Activated naive CD8-positive, alpha-beta T cell treated with anti-CD3 and anti-CD28 coated beads, Interleukin-2, amount 10 ng/mL, durations not matched to agents 7 days and 5 days (primary cell): ENCODE measurements at places on chromosomes 2 and 18. TPM values are rescaled to one million over a fixed set of nuclear protein-coding genes. Genes with fewer than 3 reads are reported as not detected.

DNA sequence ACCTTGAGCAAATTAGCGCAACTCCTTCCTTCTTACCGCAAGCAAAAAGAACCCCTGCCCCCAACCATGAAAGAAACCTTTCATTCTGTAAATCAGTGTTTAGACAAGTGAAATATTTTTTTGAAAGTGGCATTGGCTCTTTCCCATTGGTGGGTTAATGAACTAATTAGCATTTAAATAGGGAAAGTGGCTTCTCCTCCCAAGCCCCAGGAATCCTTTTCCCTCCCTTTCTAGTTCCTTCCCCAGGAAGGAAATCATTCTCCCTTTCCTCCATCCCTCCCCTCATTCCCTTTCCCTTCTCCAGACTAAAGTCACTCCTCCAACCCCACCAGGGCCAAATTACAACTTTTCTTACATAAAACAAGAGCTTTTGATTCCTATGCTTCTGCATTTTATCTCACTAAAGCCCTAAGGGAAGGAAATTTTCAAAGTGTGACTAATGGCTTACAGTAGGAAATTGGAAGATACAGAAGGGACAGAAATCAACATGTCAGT, 22.9 kb upstream of the TYMS start:
- no peak for DNase-seq

COL3A1 gene
- not detected for total RNA-seq

GRCh38 chr2:79432731-79433146, 80.1 kb upstream of the CTNNA2 start:
- DNase-seq = no peak

DNA sequence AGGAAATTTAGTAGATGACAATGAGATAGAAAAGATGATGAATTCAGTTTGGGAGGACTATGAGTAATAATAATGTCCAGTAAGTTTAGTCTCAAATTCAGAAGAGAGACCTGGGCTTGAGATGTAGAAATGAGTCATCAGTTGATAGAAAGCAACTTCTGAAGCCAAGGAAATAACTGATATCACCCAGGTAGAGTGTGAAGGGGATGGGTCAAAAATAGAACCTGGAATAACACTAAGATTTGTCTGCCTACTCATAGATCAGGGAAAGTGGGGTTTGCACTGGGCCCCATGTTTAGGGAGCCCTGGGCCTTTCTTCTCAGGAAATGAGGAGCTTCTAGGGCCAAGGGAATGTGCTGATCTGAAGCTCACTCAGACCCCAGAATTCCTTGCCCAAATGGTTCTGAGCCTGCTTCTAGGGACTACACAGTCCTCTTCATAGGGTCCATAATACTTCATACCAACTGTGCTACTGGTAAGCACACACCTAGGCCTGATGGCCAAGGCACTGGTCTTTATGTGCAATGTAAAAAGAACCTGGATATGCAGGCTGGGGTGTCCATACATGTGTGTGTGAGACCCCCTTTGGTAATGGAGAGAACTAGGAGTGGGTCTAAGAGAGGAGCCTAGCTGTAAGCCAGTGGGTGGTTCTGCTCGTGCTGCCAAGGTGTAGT, 141.2 kb downstream of the IKZF2 start:
- DNase-seq = no peak

- no peak for DNase-seq
Measured at GRCh38 chr18:55405893-55406406, 182.0 kb downstream of the TCF4 start.

DNA sequence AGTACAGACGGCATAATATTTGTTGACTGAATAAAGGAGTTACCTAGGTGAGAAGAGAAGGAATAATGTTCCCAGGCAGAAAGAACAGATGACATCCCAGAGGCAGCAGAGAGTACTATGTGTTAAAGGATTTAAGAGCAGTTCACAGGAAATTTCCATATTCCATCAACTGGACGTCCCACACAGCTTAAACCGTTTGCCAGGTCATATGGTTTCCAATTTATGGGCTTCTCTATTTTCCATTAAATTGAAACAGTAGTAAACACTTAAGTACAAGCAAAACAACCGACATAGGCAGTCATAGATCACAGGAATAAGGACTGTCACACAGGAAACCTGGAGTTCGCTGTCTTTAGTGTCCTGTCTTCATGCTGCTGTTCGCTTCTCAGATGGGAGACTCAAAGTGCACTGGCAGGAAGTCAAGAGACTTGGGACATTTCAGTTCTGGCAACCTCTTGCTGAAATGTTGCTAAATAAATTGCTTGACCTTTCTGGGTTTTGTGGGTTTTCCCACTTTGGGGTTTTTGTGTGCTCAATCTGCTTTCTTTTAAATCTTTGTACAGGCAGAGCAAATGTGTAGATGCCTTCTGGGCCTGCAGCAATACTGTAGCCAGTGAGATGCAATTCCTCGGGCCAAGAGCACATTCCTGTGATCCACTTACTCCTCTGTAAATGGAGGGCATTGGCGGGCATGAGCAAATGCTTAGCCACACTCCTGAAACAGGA, 5.8 kb upstream of the PIEZO2 start:
- no peak for DNase-seq

DNA sequence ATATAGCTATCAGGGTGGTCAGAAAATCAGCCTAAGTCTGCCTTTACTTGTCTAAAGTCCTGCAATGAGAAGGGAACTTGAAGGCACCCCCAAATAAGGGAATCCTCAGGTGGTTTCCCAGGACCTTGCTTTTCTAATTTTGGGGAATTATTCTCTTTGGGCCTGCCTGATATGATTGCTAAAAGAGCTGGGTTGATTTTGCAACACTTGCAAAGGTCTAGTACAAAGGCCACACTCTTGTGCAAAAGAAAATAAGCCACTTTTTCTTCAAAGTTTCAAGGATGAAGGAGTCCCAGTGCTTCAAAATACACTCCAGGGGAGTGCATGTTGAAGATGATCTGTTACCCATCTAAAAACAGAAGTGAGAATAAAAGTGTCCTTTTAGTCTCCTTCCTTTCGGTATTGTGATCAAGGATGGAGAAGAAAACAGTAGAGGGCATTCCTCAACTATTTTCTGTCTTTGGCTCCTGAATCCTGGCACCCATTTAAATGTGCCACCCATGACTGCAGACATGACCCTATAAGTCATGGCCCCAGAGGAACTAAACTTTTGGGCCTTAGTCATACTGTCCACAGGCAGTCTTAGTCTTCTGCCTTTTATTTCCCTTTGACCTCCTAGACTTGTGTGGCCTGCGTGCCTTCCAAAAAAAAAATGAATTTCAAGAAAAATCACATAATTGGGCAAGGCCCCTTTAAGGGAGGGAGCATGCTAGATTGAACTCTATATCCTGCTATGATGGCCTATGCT, 5.1 kb downstream of the SULT1C3 start:
- DNase-seq = no peak

TRIM43B gene
- total RNA-seq = not detected
